Cardiac ventricle fibroblast (primary cell): ENCODE measurements at places on chromosomes 1 and 21. TPM values are rescaled to one million over a fixed set of nuclear protein-coding genes. Genes with fewer than 3 reads are reported as not detected.

The VWA1 gene
- total RNA-seq = 6.9 and 14.0 TPM in 2 replicates

The FAM131C gene
- total RNA-seq = 0.75 TPM in 1 of 2 replicates, not detected in the other

The LPAR3 gene
- total RNA-seq = not detected in 2 replicates

The MNDA gene
- total RNA-seq = not detected in 2 replicates

The LCE1C gene
- not detected in 2 replicates for total RNA-seq

The ARTN gene
- total RNA-seq = not detected in 2 replicates

The DDR2 gene
- total RNA-seq = 95.1 and 106 TPM in 2 replicates

The GJA9 gene
- total RNA-seq = not detected in 2 replicates

The CR1 gene
- total RNA-seq = not detected in 2 replicates

The CENPL gene
- 4.4 and 10.4 TPM in 2 replicates for total RNA-seq

The LRRC53 gene
- total RNA-seq = not detected in 2 replicates

The IL19 gene
- not detected in 2 replicates for total RNA-seq

The PRELP gene
- 1.3 TPM in 2 replicates for total RNA-seq

The SLC2A5 gene
- total RNA-seq = 5.8 and 6.7 TPM in 2 replicates

The FAM78B gene
- 0.81 and 1.5 TPM in 2 replicates for total RNA-seq
